Activated CD8-positive, alpha-beta memory T cell treated with anti-CD3 and anti-CD28 coated beads for 1 hour (primary cell): ENCODE measurements at places on chromosomes 11 and 22.

DNA sequence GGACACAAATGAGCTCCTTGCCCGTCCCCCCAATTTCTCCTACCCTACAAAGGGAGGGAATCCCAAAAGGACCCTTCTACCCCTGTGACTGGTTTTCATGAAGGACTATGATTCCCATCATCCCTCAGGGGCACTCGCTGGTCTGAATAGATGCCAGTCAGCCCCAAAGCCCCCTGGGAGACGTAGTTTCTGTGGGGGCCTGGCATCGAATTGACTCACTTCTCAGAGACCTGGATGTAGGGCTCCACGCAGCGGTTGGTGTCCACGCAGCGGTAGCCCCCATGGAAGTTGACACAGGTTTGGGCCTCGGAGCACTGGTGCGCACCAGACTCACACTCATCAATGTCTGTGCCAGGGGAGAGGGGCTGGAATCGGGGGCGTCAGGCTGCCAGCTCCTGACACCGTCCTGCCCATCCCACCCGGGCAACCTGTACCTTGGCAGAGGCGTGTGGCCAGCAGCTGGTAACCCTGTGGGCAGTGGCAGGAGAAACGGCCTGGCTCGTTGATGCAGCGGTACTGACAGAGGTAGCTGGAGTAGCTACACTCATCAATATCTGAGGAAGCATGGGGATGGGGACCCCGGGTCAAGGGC is 4.4 kb downstream of the EFEMP2 start:
- no peak for DNase-seq

- no peak for DNase-seq
Measured at GRCh38 chr11:11565636-11566035, 56.2 kb downstream of the GALNT18 start.

- no peak for DNase-seq
Measured at GRCh38 chr22:26554956-26555355, 35.0 kb downstream of the TPST2 start.

- DNase-seq, result no peak
Measured at GRCh38 chr11:119024430-119025098, 6.0 kb downstream of the TRAPPC4 start.

DNA sequence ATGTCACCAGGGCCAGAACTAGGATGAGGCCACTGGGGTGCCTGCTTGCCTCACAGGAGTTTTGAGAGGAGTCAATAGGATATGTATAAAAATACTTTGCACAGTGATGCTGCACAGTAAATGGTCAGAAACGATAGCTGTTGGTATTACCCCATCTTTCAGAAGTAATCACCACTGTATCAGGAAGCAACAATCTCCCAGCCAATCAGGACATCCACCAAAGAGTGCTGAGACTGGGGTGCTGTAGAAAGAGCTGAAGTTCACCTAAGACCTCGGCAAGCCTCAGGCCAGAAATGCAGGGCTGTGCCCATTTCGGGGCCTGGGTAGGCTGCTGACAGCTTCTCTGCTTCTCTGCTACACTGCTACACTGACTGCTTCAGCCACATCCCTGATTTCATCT is 17.4 kb downstream of the LMO2 start:
- DNase-seq, result no peak

DNA sequence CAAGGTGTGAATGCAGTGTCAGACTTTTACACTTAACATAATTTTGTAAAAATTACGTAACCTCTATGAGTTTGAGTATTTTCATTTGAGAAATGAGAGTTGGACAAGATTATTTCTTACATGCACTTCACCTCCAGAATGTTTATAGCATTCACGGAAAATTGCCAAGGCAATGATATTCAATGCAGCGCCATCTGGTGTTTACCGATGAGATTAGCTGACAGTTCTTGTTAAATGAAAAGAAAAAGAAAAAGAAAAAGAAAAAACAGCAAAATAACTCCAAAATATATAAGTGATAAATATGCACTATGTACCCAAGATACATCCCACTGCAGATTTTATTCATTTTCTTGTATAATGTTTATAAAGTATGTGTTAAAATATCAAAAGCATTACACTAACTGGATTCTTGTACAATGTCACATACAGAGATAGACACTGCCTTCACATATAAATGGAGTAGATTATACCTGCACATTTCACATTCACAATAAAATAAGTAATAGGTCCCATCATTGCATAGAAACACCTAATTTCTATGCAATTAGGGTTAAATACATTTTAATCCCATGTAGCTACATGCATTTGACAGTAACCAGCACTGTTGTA is 976.3 kb upstream of the FAT3 start:
- DNase-seq, result no peak

- no peak for DNase-seq
Measured at GRCh38 chr22:46043339-46043738, 66.4 kb upstream of the WNT7B start.

- peak; percentile 34 for DNase-seq
Measured at GRCh38 chr11:75275581-75275980, 35.0 kb downstream of the TPBGL start.

- DNase-seq, result no peak
Measured at GRCh38 chr22:45775062-45775461, 103.4 kb downstream of the ATXN10 start.

DNA sequence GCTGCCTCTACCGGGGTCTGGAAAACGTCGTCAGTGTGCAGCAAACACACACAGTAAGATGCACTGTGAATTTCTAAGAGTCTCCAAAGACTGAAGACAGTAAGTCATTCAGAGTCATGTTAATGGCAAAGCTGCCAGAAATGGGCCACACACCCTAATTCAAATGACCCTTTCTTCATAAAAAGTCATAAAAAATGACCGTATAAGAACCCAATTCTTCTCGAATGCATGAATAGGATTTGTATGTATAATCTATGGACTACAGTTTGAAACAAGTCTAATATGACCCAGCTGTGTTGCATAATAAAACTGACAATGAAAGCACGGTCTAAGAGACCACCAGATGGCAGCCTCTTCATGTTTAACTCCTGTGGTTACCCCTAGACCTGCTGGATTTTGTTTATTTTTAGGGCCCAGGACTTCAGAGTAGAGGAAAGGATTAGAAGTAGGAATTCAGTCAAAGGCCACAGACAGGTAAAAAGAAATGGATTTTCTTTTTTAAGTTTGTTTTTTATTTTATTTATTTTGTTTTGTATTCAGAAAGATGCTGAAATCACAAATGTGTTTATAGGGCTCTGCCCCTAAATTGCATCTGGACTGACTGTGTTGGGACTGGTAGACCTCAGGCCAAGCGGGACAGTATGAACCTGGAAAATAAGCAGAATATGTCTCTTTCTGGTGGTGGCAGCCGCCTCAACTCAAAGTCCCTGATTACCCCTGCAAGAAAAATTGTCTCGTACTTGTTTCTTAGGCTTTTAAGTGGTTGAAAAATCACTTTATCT is 32.1 kb upstream of the SLC5A12 start:
- DNase-seq, result no peak

GRCh38 chr11:68518191-68518590 is 57.6 kb downstream of the PPP6R3 start:
- DNase-seq, result no peak

GRCh38 chr22:25048659-25049647 is 96.4 kb downstream of the KIAA1671 start:
- DNase-seq, result peak; percentile 55

DNA sequence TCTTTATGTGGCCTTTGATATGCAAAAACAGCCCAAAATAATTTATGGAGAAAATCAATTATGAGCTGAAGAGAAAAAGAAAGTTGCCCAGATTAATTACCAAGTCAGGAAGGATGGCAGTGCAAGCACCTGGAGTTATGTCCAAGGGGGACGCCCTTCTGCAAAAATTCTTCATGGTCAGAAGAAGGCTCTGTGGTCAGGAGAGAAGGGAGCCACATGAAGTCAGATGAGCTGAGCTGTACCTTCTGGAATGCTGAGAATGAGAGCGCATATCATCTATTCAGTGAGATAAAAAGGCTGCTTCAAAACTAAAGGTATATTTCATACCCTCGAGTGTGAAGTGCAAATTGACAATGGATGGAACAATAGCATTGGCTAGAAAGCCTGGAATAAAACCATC is 607.4 kb downstream of the NTM start:
- DNase-seq, result no peak

GRCh38 chr11:32432565-32432964 is 2.8 kb downstream of the WT1 start:
- DNase-seq, result no peak

DNA sequence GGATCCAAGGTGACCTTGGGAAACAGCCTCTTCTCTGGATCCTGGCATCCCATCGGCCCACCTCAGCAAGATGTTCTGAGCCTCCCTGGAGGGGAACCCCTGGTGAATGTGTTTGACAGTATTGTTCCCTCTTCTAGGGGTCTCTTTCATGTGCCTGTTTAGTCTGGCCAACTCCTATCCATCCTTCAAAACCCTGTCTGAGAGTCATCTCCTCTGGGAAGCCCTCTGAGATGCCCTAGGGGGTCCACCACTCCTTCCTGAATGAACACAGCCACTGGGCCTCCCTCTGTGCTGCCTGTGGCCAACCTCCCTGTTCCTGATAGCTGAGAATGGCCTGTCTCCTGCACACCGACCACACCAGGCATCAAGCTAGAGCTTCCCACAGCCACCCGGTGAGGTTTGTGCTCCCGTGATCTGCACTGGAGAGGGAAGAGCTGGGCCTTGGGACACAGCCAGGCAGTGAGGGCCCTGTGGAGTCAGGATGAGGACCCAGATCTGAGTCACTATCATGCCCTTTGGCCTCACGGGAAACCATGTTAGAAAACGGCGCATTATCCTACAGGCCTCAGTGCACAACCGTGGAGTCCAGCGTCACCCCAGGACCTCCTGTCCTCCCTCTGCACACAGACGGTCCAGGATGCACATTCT is 8.8 kb downstream of the WNT7B start:
- no peak for DNase-seq

DNA sequence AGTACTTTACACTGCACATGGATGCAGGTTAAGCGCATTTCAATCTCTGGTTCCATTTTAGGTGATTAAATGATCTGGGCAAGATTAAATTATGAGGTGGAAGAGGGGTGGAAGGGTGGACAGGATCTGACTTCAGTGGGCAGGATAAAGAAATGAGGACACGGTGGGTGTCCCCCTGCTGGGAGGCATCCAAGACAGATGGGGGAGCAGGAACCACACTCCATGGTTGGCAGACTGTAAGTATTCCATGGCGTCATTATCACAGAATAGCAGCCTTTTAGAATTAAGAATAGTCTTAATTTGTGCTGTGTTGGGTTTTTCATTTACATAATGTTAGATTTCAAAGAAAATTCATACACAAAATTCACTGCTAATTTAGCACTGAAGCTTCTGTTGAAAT is 7.6 kb upstream of the SORL1 start:
- DNase-seq, result no peak

DNA sequence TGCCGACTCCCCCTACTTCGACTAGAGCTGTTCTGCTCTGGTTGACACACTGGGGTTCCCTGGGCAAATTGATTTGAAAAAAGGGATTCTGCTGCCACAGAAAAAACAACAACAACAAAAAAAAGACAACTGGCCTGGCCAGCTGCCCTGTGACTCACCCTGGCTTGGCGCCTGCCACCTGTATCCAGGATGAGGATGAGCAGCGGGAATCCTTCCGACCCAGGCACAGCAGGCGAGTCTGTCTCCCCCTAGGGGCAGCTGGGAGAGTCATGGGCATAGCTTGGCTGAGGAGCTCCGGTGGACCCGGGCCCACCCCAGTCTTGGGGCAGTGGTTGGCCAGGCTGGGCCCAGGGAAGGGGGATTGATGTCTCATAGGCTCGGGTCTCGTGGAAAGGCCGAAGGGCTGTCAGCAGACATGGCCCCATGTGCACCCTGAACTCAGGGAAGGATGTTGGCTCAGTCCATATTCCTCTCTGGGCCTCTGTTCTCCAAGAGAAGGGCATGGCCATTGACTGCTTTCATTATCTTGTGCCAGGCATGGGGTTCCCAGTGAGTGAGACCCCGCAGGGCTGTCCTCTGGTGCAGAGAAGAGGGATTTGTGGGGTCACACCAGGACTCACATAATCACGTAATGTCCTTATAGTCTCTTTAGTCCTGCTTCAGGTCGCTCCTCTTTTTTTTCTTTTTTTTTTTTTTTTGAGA is 10.4 kb upstream of the SUN2 start:
- DNase-seq, result no peak

GRCh38 chr22:41524251-41524661 is 20.0 kb downstream of the POLR3H start:
- no peak for DNase-seq

GRCh38 chr11:57430952-57431351 is 4.0 kb upstream of the SLC43A3 start:
- DNase-seq, result no peak

DNA sequence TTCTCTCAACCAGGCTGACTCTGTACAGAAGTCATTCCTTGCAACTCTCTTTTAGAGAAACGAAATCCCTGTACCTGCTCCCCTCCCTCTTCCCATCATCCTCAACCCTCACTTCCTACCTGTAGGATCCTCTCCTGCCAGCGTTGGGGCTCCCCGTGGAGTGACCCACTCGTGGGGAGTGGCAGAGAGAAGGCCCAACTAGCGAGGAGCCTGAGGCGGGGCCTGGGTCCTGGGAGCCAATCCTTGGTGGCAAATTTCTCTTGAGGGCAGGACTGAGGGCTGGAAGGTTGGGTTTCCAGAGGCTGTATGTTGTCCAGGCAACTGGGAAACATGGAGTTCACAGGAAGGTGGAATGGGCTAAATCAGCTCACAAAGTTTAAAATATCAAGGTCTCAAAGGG is 10.4 kb downstream of the NHERF4 start:
- DNase-seq, result no peak

- no peak for DNase-seq
Measured at GRCh38 chr11:15500643-15501042, 385.9 kb downstream of the INSC start.

DNA sequence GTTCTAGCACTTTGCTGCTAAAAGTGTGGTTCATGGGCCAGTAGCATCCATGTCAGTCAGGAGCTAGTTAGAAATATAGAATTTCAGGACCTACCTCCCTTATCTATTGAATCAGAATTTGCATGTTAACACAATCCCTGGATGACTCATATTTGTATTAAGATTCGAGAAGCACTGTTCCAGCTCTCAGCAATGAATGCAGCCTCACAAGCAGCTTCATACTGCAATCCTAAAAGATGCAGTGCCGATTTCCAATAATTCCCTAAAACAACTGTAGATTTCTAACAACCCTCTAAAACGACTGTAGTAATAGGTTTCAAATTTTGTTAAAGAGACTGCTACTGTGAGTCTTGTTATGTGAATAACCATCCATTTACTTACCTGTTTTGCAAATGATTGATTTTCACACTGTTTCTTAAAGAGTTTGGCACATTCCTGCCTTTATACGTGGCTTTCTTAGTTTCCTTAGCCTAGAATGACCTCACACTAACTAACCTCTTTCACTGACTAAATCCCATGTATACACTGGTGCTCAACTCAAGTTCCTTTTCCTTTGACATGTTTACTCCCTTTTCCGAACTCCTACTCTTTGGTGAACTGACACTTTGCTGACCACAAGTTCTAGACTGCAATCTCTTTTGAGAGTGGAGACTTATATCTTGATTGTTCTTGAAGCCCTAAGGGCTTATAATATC is 511.8 kb downstream of the METTL15 start:
- DNase-seq, result no peak
